ENCODE measurements at places on chromosomes 1 and 21.

- peak; percentile 48 for DNase-seq
Observed at GRCh38 chr1:2556277-2556677, at the start of gene TNFRSF14. Gene TNFRSF14 (plus strand): TSS chr1:2556371. CDS start chr1:2556665, 294 bp downstream.

DNA sequence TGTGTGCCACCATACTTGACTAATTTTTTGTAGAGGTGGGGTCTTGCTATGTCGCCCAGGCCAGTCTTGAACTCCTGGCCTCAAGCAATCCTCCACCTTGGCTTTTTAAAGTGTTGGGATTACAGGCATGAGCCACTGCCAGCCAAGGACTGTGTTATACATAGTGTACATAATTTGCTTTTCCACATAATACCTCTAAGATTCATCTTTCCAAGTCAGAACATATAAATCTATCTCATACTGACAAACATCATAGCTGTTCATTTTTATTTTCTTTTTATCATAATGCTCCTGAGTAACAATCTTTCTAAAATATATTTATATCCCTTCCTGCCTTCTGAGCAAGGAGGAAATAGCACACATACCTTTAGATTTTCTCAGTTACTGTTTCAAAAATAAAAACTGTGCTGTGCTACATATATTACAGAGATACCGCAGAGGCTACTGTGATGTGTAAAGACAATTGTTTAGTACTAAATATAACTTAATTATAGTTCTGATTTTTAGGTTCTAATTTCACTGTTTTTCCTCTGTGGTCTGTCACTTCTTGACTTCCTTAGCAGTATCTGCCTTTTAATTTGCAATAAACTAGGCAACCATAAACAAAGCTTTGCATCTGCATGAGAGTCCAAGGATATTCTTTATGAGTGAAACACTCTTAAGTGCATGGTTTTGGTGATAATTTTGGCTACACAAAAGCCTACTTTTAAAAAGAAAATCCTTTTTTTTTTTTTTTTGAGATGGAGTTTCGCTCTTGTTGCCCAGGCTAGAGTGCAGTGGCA, 59.3 kb downstream of the EYA3 start:
- no peak for DNase-seq

DNA sequence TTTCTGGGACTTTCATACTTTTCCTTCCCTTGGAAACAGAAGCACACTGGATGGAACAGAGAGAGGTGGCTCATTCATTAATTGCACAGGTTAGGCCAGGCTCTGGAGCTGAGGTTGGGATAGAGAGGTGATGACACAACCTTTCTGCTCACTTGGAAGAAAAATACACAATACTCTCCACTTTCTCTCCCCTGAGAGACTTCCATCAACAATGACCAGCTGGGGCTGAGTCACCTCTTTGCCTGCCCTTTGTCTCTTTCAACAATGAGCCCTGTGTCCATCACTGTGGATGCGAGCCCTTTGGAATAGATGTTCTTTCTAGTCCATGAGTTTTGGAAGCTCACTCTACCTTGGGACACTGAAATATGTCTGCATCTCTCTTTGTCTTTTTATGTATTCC, 43.1 kb downstream of the ATP2B4 start:
- no peak for DNase-seq

DNA sequence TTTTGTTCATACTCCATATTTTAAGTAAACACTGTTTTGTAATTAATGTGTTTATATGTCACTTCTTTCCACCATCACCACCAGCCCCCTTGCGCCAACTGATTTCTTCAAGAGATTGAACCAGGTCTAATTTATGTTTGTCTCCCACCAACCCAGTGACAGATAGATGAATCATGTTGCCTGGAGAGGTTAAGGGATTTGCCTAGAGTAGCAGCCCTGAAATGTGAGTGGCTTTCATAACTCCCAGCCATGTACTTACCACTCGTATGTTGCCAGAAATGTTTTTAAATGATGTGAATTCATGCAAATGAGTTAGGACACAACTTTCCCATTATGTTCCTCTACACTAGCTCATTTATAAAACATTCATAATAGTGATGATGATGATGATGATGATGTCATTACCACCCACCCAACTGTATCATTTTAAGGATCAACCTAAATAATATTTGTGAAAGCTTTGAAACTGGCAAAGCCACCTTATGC, 86.9 kb downstream of the LRRC8D start:
- no peak for DNase-seq

- DNase-seq: no peak
Observed at GRCh38 chr1:231938711-231939110, 312.1 kb downstream of the DISC1 start.

GRCh38 chr21:21898801-21899200, 900.6 kb downstream of the NCAM2 start:
- DNase-seq: no peak

- no peak for DNase-seq
Observed at GRCh38 chr1:208242941-208243526, 1.1 kb downstream of the PLXNA2 start.

- DNase-seq: no peak
Observed at GRCh38 chr1:244106176-244106575, 55.1 kb downstream of the ZBTB18 start.

- no peak for DNase-seq
Observed at GRCh38 chr1:28540651-28541050, 12.2 kb upstream of the TRNAU1AP start.

DNA sequence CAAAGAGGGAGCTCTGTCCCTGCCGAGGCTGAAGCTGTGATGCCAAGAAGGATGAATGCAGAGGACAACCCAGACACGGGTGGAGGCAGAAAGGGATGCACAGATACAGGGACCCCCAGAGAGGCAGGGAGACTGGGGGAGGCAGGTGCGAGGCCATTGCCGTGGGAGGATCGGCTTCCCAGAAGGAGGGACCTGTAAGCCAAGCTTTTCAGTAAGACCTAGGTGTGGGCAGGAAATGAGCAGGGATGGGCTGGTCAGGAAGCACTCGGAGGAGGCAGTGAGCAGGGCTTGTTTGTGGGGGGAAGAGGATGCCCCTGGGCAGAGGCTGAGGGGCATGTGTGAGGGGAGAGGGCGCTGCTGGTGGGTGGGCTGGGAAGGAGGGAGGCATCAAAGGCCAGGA, 67.7 kb upstream of the WNT4 start:
- no peak for DNase-seq

GRCh38 chr1:11982010-11982392, 1.8 kb downstream of the MFN2 start:
- DNase-seq: no peak

GRCh38 chr1:153393926-153394325, 3.1 kb upstream of the S100A8 start:
- DNase-seq: no peak

DNA sequence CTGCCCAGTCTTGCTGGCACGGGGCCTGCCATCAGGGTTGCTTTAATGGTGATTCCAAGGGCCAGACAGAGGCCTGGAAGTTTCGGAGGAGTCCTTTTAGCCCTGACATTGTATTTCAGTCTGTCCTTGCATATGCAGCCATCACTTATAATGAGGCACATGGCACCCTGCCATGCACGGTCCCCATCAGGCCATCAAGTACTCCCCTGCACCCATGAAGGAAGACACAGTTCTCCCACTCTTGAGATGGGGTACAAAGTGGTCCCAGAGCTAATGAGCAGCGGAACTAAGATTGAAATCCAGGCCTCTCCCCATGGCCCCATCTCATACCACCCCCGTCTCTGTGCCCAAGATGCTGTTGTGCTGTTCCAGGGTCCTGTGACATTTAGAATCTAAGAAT, 596.6 kb downstream of the PTPRU start:
- no peak for DNase-seq

DNA sequence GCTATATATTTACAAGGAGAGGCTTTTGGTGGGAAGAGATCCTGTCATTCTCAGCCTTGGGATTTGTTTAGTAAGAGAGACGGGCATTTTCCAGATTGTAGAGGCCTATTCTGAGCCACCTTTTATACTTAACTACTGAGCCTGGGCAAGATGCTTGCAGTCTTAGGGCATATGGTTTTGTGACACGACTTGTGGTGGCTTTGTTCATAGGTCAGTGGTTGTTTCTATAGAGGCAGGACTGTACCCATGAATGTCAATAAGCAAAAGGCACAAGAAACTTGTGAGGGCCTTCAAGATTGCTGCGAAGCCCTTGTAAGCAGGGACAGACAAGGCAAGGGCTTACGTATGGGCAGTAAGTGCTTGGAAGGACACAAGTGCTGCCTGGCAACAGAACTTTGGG, 3.4 kb upstream of the FCRL3 start:
- DNase-seq: no peak

GRCh38 chr1:93907718-93908117, 1.5 kb downstream of the GCLM start:
- DNase-seq: peak; percentile 38

DNA sequence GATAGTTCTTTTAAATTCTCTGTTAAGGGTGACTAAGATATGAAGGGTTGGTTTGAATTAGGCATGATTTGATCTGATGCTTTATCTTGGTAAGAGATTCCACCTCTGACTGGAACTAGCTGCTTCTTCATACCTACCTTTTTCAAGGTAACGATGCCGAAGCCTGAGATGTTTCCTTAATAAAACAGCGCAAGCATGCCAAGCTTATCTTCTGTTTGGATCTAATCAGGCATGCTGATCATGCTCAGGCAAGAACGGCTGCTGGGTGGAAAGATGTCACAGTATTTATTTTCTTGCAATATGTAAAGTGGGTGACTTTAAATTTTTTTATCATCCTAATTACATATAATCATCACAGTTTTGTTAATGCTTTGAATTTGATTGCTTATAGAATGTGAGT, 148.7 kb downstream of the ADGRL2 start:
- no peak for DNase-seq

DNA sequence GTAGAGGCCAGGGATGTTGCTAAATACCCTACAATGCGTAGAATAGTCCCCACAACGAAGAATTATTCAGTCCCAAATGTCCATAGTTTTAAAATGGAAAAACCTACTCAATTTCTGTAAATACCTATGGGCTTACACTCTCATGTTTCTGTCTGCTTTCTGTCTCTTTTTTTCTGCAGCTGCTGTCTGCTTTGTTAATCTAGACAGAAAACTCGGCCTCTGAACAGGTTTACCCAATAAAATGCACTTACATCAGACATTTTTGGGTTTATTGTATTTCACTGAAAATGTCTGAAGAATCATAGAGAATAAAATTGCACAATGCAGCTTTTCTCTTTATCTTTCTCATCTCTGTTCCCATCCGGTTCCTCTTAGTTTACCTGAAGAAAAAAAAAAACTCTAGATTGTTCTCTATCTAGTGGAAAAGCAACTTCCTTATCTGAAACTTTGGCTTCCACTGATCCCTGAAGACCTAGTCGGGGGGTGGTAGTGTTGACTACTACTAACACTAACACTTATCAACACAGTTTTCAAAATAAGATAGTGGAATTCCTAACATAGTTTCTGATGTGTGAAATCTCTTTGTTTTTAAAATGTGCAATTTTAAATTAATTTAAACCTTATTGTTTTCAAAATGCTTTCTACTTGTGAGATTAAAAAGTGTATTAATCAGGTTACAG, 76.9 kb upstream of the CCDC190 start:
- DNase-seq: no peak

DNA sequence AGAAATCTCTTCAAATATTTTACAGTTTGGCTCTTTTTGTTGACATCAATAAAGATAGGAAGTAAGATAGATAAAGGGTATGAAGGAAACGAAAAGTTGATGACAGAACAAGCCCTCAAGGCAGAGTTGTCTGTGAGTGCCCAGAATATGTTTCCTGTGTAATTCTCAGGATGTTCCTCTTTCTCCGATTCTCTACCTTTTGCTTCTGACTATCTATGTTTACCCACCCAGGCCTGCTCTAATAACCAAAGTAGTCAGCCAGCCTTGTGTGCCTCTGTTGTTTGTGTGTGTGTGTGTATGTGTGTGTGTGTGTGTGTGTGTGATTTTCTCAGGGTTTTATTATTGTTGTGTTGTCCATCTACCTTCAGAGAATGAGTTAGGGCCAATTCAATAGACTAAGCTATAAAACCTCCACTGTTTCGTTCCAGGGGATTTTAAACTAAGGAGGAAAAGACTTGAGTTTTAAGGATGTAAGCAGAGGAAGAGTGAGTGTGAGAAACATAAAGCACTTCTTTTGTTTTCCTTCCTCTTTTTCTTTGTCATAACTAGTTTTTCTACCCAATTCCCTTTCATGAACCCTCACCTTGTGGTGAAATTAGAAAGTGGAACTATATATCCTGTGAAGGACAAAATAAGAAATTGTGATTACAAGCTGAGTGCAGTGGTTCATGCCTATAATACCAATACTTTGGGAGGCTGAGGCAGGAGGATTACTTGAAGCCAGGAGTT, 627.4 kb upstream of the NR5A2 start:
- DNase-seq: no peak
